Tongue (tissue), 3 donors: ENCODE measurements at places on chromosomes 7 and 10. TPM values are rescaled to one million over a fixed set of nuclear protein-coding genes. Genes with fewer than 3 reads are reported as not detected.

DNA sequence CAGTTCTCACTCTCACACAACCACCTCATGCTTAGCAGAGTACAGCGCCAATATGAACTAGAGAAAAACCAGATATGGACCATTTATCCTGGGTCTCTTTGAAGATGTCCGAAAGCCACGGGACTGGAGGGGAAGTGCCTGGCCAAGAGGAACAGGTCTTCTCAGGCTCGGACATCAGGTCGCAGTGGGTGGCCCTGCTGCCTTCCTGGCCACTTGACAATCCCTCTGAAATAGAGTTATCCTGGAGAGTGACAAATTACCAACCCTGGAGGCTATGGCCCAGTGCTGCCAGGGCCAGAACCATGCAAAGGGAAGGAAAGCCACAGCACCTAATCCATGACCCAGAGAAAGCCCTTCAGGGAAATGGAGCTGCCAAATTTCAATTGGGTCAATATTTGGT is 646.8 kb upstream of the NRP1 start:
- DNase-seq, result no peak

DNA sequence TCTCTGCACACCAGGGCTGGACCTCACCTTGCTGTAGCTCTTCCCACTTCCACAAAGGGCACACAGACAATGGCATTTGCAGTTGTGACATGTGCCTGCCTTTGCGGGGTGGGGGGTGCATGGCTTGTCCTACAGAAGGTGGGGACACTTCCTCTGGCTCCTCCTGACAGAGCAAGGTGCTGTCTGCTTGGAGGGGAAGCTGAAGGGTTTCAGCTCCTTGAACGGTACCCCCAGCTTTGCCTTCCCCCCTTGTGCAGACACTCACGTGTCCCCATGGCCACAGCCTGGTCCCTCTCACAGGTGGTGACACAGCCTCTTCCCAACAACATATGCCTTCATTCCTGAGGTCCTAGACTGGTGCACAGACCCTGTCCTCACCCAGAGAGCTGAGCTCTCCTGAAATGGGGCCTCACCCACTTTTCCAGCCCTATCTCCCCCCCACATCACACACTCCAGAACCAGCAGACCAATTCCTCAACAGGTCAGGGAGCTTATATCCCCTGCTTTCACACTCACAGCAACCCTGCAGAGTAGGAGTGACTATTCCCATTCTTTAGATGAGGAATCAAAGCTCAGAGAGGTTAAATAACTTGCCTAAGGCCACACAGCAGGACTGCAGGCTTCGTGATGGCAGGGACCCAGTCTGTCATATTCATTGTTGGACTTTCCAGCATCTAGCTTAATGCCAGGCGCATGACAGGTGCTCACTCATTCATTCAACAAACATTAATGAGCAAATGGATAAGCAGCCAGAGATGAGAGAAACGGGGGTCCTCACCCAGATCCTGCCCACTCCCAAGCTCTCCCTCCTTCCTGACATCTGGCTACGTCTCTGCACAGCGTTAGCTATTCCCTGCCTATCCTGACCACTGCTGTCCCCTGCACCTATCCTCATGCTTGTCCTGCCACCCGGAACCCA is 44.4 kb downstream of the PARP12 start:
- DNase-seq, result no peak

Gene CUTC
- total RNA-seq, result 33.7 TPM

- no peak for DNase-seq
Observed at GRCh38 chr7:133941496-133941895, 185.6 kb upstream of the LRGUK start.
